ENCODE measurements at places on chromosomes 5 and 9.

GRCh38 chr5:97119007-97119390 is 23.4 kb downstream of the LIX1 start:
- DNase-seq = no peak

DNA sequence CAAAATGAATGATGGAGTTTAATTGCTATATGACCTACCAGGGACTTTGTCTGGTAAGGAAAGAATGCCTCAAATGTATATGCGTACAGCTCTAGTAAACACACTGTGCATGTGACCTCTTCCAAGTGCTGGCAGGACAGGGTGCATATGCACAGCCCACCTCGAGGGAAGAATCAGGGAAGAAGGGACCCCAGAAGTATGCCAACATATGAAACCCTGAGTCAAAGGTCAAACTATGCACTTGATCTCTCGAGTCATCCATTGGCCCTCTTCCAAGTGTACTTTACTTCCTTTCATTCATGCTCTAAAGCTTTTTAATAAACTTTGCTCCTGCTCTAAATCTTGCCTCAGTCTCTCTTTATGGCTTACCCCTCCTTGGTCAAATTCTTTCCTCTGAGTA is 804.6 kb upstream of the COX7C start:
- no peak for DNase-seq

DNA sequence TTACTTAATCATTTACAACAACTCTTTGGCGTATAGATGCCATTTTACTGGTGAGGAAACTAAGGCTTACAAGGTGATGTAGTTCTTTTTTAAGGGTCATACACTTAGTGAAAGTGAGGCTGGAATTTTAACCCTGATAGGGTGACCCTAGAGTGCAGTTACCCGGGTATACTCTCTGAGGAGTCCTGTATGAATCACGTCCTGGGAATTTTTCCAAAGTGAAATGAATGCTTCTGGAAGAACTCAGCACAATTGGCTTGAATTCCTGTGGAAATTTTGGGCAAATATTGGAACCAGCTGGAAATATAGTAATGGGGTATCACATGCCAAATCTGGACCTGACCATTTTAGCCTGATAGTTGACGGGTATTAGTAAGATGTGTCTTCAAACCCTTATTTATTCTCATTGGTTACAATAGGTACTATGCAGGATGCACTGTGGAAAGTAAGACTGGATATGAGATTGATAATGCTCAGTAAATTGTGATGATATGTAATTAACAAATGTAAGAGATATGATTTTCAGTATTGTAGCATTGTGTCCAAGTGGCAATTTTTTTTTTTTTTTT is 14.8 kb downstream of the SUB1 start:
- no peak for DNase-seq

- no peak for DNase-seq
Observed at GRCh38 chr9:116705531-116705930, 18.4 kb downstream of the TRIM32 start.

DNA sequence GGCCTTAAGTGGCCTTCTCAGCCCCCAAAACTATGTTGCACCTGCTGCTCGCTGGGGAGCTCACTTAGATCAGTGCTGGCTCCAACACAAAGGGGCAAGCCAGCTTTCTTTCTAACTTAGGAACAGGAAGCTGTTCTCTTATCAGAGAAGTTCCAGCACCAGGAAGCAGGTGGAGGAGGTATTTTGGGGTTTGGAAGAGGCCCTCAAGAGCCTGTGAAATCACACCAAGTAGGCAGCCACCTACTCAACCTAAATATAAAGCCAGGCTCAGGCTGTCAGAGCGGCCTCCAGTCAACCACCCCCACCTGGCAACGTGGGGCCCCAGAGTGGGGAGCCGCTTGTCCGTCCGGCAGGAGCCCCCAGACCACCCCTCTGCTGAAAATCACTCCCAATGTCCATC is 152.8 kb downstream of the OLFM1 start:
- DNase-seq = no peak

DNA sequence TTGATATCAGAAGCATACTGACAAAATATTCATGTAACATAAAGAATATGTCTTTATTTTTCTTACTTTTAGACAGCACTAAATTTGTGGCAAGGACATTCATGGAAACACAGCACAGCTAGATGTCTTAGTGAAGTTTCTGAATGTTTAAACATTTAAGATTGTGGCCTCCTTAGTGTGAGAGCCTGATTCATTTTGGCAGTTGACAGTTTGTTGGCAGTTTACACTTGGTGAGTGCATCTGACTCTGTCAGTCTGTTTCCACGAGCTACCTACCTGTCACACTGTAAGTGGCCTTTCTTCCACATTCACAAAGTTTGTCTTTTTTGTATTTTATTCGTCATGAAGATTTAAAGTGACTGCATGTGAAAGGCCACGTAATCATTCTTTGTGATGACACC is 436.8 kb downstream of the TUSC1 start:
- no peak for DNase-seq

GRCh38 chr9:108047264-108047663 is 557.7 kb upstream of the KLF4 start:
- DNase-seq = no peak

DNA sequence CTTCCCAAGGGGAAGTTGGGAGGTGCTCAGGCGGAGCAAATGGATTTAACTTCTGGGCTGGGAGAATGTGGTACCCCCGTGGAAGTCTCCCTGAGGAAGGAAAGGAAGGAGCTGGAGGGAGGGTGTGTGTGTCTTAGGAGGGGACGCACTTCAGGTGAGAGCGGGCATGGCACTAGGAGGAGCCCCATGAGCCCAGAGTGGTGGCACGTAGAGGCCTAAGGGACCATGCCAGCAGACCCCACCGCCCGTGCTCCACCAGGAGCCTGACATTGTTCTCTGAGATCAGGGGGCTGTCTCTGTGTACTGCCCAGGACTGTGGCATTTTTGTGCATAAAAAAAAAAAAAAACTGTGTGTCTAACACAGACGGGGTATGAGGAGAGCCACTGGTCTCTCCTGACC is 18.5 kb upstream of the AHRR start:
- no peak for DNase-seq

GRCh38 chr5:38468202-38468673 is 88.2 kb downstream of the LIFR start:
- no peak for DNase-seq

DNA sequence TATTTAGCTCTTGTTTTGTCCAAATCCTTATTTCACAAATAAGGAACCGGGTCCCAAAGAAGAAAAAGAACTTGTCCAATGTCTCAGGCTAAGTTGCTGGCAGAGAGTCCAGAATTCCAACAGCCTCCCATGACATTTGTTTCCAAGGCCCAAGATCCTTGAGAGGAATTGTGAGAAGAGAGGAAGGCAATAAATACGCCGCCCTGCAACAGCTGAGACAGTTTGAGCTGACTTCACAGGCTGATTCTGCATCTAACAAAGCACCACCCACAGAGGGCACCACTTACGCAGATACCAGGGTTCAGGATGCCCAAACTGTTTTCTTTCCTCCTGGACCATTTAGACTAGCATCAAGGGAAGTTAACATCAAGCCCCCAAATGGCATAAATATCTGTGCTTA is 211.3 kb downstream of the FAM114A2 start:
- DNase-seq = no peak

DNA sequence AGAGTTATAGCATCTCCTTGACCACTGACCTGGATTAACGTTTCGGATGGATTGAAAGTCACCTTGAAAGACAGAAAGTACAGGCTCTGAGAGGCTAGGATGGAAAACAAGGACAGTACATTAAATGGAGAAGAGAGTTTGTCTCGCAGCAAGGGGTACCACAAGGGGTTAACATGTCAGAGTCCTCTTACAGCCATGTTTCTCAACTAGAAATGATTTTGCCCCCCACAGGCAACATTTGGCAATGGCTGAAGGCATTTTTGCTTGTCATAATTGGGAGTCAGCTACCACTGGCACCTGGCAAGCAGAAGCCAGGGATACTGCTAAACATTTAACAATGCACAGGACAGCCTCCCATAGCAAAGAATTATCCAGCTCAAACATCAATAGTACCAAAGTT is 90.8 kb upstream of the EQTN start:
- no peak for DNase-seq

Measured in stimulated activated CD4-positive, alpha-beta T cell treated with anti-CD3 and anti-CD28 coated beads, Interleukin-1b, Interleukin-23, amount 100 ng/mL, for 48 hours (primary cell).